ENCODE measurements at places on chromosomes 6 and 20.

GRCh38 chr20:50724851-50725723, 6.3 kb upstream of the PARD6B start:
- no peak for DNase-seq

- no peak for DNase-seq
These were observed 1184.4 kb upstream of the ADGRB3 start for GRCh38 chr6:67450641-67451040.

- no peak for DNase-seq
These were observed 139.5 kb downstream of the BCAS1 start for GRCh38 chr20:53930651-53931504.

DNA sequence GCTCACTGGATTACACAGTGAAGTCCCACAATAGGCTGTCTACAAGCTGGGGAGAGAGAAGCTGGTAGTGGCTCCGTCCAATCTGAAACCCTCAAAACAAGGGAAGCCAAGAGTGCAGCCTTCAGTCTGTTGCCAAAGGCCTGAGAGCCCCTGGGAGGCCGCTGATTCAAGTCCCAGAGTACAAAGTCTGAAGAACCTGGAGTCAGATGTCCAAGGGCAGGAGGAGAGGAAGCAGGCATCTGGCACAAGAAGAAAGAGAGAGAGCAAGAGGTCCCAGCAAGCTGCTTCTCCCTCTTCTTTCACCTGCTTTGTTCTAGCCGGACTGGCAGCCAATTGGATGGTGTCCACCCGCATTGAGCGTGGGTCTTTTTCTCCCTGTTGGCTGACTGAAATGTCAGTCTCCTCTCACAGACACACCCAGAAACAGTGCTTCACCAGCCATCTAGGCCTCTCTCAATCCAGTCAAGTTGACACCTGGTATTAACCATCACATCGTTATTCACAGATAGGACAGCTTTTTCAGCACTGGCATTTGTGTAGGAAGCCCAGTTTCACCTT, 51.2 kb downstream of the CRYBG1 start:
- DNase-seq: no peak

- DNase-seq: no peak
These were observed 235.8 kb downstream of the PHACTR1 start for GRCh38 chr6:12952318-12952717.

Data from CD4-positive, alpha-beta T cell treated with Interferon alpha-2 for 1 hour (primary cell).